ENCODE measurements at places on chromosomes 12 and 14.

- DNase-seq, result no peak
These were observed 50.8 kb downstream of the GALNT9 start for GRCh38 chr12:132278401-132279183.

GRCh38 chr12:89354612-89355067 is 2.3 kb upstream of the DUSP6 start:
- no peak for DNase-seq

DNA sequence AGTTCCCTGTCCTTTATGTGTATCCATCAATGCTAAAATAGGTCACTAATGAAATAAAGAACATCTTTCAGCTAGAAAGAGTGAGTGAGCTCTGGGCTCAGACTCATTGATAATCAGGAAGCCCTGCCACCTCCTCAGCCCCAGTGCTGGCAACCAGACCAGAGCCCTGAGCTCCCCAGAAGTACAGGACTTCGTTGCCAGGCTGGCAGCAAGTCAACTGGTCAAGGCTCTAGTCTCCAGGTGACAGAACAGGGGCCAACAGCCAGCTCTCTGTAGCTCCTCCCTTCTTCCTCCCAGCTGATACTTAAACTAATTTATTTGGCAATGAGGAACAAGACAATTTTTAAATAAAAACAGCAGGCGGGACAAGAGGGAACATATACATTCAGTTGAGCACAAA is 145.3 kb downstream of the EGLN3 start:
- DNase-seq, result no peak

GRCh38 chr12:77243345-77243744 is 178.0 kb upstream of the E2F7 start:
- no peak for DNase-seq

- no peak for DNase-seq
These were observed 24.0 kb downstream of the PLEKHH1 start for GRCh38 chr14:67557118-67557517.

DNA sequence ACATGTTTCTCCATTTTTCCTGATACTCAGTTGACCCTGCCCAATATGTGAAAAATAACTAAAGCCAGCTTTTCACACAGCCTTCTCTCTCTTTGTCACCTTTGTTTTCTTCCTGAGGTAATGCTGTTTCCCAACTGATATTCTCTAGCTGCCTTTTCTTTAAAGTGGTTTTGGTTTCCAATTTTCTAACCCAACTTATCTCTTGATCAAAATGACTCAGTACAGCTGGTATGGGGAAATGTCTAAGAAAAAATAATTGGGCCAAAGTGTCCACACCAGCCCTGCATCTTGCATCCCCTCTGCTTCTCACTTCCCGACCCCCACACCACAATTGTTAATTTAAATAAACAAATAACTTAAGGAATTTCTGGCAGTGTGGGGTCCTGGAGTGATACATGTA is 193.8 kb downstream of the SYT1 start:
- no peak for DNase-seq

DNA sequence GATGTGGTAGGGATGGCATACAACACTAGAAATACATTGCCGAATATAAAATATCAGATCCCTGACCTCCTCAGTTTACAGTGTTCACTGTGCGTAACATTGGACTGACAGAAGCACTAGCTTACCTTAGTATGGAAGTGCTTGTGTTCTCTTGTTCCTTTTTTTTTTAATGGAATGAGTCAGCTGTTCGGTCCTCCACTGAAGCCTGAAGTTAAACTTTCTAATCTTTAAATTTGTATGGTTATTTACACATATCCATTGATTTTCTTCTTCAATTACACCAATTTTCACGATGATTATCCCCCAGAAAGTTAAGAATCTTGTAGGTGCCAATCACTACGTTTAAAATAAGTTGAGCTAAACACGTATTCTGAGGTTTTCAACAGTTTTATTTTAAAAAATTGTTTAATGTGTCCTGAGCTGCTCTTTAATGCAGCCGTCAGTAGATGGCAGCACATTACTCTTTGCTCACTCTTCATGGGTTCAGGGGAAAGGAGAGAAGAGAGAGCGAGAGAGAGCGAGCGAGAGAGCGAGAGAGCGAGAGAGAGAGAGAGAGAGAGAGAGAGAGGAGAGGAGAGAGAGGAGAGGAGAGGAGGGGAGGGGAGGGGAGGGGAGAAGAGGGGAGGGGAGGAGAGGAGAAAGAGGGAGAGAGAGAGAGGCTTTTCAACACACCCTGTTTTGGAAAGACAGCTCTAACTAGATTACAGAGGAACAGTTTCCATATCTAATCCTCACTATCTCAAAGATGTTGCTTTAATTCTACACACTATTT is 134.7 kb upstream of the SCAF11 start:
- no peak for DNase-seq

- no peak for DNase-seq
These were observed 2.7 kb upstream of the KLC1 start for GRCh38 chr14:103626146-103626850.

GRCh38 chr14:68761391-68761790 is 31.5 kb downstream of the ZFP36L1 start:
- DNase-seq, result no peak

DNA sequence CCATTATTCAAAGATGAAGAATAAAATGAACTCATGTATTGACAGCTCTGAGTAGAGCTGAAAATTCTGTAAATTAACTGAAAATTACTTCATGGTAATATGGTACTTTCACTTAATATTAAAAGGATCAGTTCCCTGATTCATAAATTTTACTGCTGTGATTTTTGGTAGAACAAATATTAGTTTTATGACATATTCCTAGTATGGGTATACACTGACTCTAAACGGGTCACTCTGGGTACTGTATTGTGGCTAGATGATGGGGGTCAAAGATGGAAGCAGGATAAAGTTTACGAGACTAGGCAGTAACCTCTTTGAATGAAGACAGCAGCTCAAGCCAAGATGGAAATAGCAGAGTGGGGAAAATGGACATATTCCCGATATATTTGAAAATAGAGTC is 135.5 kb downstream of the NUAK1 start:
- DNase-seq, result no peak

DNA sequence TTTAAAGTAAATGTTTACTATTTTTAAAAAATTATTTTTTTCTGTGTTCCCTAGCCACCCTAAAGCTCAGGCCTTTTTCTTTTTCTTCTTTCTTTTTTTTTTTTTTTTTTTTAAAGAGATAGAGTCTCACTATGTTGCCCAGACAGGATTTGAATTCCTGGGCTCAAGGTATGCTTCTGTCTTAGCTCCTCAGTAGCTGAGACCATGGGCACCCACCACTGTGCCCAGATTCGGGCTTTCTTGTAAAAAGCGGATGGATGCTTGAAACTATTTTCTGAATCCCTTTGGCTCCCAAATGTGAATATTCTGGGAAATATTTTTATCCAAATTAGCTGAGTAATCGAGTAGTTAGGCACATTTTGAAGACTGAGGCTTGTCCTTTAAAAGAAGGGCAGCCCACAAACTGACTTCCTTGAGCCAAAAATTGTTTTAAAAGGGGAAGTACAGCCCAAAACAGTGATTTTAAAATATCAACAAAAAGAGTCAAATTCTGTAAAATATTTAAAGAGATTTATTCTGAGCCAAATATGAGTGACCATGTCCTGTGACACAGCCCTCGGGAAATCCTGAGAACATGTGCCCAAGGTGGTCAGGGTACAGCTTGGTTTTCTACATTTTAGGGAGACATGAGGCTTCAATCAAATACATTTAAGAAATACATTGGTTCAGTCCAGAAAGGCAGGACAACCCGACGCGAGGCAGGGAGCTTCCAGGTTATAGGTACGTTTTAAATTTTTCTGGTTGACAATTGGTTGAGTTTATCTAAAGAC is 28.8 kb upstream of the HIGD1C start:
- DNase-seq, result no peak

DNA sequence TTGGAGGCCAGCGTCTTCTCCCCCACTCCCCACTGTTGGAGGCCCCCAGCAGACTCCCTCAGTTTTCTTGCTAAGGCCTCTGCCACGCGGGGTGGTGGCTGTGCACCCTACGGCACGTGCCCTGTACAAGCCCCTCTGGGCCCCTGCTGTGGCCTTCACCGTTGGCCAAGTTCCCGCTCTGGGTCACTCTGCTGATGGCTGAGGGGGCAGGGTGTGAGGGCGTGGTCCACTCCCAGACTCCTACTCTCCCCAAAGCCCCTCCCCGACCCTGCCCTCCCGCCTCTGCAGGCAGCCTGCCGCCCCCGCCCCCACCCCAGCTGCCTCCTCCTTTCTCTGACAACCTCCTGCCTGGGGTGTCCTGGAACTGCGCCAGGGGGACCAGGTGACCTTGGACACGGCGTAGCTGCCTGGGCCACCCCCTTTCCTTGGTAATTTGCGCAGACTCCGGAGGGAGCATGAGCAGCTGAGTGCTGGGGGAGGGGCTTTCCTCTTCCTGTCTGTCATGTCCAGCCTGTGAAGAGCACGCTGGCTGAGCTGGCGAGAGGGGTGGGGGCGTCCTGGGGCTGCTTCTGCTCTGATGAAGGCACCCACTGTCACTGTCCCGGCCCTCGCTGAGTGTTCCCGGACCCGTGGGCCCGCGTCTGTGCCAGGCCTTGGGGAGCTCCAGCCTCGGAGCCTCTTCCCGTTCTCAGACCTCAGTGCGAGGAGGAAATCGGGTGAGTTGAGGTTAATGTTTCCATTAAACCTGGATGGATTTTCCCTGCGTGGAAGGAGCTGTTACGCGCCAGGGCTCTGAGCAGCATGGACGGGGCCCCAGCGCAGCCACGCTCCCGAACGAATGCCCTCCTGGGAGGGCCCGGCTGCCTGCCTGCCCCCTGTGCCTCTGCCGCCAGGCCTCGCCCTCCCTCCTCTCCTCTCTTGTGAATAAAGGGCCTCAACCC is 85.0 kb downstream of the KIF26A start:
- DNase-seq, result no peak

DNA sequence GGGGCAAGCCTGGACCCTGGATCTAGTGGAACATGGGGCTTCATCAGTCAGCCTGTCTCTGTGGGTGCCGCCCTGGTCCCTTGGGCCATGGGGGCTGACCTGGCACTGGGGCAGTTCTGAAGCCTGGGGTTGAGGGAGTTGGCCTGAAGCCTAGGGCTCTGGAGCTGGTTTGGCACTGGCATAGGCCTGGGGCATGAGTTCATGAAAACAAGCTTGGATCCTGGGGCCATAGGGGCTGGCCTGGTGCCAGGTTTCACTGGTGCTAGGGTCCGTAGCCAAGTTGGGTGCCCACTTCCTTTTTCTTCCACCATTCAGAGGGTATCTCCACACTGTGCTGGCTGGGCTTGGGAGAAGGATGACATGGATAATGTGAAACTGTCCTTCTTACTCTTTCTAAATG is 26.6 kb upstream of the ANO4 start:
- no peak for DNase-seq

DNA sequence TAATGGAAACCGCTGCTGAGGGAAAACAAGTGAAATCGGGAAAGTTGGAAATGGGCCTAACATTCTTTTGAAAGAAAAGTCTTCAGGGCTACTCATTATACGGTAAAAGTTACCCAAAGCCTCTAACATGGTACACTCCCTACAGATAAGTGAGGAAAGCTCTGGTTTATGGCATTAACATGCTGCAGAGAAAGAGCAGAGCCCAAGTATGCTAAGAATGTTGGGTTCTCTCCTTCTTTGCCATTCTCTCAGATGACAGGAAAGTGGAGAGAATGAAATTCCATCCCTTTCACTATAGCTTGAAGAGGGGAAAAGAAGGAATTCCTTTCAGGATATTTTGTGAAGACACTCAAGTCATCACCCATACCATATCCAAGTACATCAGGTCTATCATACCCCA is 348.0 kb downstream of the SEC23A start:
- DNase-seq, result no peak

DNA sequence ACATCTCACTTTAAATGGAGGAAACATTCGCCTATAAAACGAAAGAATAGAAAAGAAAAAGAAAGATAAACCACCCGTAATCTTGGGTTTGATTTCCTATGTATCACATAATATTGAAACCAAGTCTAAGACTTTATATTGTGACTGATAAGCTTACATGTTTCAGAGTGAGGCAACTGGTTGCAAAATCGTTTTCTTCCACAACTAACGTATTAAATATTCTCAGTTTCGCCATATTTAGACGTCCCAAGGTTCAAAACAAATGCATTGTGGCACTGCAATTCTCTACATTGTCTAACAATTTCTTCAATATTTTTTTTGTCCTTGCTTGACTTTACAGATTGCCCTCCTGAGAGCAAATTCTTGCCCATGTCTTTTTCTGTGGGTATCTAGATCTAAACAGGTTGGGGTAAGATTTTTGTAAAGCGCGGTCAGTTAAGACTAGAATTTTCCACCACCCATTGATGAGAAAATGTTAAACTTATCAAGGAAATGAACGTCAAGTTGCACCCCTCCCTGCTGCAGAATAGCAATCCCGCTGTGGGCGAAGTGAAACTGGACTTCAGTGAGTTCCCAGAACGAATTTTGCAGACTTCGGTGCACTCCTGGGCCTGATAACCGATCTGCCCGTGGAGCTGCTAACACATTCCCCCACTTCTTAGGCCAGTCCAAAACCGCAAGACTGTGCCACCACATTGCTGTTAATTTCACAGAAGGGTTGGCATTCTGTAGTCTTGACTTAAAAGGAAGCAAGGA is 2.7 kb downstream of the TBX3 start:
- no peak for DNase-seq

GRCh38 chr12:122975790-122976647 is 975 bp downstream of the OGFOD2 start:
- DNase-seq, result no peak

DNA sequence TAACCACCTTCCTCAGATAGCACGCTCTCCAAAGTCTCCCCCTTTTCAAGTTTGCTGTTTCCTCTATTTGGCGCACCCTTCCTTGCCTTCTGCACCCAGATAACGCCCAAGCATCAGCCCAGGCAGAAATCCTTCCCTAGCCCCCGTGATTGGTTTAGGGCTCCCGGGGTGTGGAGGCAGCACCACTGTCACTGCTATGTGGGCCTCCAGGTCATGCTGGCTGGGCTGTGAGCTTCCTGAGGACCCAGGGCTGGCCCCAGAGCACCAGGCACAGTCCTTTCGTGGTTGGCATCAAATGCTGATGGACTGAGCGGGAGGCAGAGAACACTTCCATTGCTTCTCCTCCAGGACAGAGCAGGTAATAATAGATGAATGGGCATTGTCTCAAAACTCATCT is 311.4 kb downstream of the BCL11B start:
- DNase-seq, result no peak

GRCh38 chr12:45093051-45093450 is 42.2 kb upstream of the DBX2 start:
- no peak for DNase-seq

DNA sequence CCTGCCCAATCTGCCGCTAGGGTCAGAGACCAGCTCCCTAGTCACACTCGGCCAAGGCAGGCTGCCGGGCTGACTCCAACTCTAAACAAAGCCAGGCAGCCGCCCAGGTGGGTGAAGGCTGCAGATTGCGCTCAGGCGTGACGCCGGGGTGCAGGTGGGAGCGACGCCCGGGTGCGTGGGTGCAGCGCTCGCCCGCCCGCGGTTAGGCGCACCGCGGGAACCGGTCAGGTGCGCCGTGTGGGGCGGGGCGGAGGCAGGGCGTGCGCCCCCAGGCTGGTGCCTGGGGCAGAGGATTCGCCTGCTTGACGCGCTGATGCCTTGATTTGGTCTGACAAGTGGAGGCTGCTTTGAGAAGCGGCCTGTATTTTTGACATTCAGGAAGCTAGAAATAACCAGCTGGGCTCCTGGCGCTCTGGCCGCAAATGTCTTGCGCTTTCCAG is 126.7 kb upstream of the HIF1A start:
- no peak for DNase-seq
